ENCODE measurements at places on chromosomes 4 and X. TPM values are rescaled to one million over a fixed set of nuclear protein-coding genes. Genes with fewer than 3 reads are reported as not detected.

Gene P2RY10
- not detected for total RNA-seq

Gene GYPB
- not detected for total RNA-seq

Gene HHIP
- total RNA-seq: 0.53 TPM

Gene MEPE
- total RNA-seq: not detected

Gene UGT2B10
- total RNA-seq: not detected

DNA sequence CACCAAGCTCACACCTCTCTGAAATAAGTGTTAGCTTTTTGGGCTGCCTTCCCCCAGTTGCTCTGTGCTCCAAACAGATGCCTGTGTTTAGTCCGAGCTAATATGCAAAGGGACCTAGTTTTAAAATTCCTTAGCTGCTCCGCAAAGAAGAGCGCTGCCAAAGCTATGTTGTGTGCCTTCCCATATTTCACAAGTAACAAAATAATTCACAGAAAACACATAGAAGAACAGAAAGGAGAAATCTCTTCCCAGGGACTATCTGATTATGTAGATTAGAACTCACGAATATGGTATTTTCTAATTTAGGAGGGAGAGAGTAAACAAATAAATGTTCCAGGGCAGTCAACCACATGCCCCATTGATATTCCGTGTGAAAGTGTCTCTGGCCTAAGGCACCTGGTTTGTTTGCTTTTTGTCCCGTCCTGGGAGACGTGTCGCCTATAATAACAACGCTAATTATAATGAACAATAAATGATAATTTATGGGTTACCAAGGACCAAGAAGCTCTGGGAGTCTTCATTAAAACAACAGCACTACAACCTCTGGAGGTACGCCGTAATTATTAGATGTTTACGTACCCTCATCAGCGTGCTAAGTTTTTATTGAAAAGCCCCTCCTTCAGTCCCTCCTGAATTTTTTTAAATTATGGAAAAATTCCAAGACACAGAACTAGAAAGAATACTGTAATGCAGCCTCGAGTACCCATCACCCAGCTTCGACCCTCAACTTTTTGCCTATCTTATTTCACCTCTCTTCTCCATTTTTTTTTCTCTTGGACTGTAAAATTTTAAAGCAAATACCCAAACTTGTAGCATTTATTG is 1.2 kb upstream of the CCNG2 start:
- DNase-seq: no peak

- DNase-seq: no peak
These were observed 15.9 kb downstream of the GPR82 start for GRCh38 chrX:41739871-41740270.

GRCh38 chr4:15343000-15343399 is 84.8 kb upstream of the C1QTNF7 start:
- DNase-seq: no peak

DNA sequence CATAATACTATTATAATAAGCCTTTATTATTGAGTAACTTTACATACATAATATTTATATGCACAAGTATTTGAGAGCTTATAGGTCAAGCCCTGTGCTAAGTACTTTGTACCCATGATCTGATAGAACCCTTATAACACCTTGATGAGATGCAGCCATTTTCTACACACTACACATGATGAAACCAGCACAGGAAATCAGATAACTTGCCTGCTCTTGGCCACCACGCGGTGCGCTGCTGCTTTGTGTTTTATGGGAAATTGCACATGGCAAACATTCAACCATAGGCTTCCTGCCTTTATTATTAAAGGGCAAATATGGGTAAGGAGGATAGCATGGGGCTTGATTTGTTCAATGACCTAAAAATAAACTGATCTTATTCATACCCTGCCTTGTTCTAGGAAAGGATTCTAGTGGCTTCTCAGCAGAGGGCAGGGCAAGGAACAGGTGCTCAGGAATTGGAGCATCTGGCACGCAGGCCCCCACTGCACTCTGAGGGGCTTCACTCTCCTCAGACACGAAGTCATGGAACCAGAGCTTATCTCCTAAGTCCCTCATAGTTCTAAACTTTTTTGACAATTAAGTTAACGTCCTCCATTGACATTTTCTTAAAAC is 31.6 kb upstream of the NAP1L5 start:
- DNase-seq: no peak

All from foreskin keratinocyte (primary cell).